DMS 273 treated with DMSO at 0.1 percent for 48 hours (cell line): ENCODE measurements at places on chromosomes 6 and 20.

GRCh38 chr6:143970456-143971218, 37.4 kb downstream of the PLAGL1 start:
- DNase-seq: no peak

- DNase-seq: no peak
Observed at GRCh38 chr6:103456652-103457051, 1403.1 kb downstream of the HACE1 start.

DNA sequence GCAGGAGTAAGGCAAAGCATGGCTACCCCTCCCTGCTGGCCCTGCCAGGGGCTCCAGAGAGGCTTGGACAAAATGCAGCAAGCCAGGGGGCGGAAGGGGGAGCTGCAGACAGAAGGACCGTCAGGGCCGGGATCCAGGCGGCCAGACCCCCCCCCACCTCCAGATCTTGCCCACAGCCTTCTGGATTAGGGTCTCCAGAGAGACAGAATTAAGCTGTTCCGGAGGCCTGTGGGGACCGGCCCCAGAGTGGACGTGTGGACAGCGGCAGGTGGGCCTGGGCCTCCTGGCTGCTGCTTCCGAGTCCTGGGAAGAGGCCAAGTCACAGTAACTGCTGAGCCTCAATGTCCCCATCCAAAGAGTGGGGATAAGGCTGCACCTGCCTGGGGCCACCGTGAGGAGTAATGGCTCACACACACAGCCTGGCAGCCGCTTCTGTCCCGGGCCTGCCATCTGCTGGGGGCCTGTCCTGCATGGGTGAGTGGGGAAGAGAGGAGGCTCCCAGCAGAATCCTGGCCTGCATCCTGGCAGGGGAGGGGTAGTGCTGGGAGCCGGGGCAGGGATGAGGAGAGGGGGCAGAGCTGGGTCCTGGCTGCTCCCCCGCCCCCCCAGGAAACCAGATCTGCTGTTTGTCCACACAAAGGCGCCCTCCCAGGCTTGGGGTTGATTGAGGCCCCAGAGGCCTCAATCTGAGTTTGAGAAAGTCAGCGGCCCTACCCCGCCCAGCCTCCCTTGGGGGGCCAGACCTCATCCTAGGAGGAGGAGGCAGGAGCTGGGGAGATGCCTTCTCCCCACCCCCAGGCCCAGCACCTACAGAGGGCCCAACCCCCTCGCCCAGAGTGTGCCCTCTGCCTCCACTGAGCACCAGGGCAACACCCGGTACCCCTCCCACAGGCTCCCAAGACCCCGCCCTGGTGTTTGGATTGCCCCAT, 3.9 kb downstream of the LAMA5 start:
- peak; percentile 53 for DNase-seq

DNA sequence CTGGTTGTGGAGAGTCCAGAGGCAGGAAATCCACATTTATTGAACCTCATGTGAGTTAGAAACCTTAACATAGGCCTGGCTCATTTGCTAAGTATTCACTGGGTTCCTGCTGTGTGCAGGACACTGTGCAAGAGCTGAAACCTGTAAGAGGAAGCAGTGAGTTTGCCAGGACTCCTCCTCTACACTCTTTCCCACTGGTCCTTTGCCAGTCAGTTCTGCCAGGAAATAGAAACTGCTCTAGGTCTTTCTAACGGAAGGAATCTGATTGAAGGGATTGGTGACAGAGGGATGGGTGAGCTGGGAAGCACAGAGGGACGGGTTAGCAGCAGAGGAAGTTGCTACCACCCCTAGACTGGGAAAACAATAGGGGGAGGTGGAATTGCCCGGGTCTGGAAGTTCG, 234.2 kb upstream of the ECI2 start:
- no peak for DNase-seq

DNA sequence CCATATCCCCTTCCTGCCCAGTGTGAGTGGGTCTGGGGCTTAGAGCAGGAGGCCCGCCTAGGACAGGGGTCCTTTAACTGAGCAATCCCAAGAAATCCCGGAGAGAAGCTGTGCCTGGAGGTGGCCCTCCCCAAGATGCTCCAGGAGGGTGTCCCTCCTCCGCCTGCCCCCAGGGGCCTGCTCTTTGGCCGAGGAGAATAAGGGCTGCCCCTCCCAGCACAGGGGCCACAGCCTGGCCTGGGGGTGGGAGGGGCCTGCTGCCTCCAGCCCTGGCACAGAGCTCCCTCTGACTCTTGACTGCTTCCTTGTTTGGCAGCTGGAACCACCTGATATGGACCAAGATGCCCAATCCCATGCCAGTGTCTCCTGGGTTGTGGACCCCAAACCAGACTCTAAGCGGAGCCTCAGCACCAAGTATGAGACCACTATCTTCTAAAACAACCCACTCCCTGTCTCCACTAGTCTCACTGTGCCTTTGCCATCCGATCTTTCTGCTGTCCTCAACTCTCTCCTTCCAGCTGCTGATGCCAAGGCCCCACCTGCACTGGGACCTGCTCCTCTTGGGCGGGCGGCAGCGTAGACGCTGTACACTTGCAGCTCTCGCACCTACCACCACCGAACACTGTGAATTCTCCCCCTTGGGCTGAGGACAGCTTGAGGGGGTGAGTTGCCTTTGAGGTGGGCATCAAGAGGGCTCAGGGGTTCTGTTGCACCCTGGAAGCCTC, 54.3 kb downstream of the TCP11 start:
- DNase-seq: no peak

- DNase-seq: no peak
Observed at GRCh38 chr20:48846516-48847492, 19.0 kb upstream of the PREX1 start.

GRCh38 chr6:81158956-81159355, 593.5 kb downstream of the TENT5A start:
- DNase-seq: no peak

DNA sequence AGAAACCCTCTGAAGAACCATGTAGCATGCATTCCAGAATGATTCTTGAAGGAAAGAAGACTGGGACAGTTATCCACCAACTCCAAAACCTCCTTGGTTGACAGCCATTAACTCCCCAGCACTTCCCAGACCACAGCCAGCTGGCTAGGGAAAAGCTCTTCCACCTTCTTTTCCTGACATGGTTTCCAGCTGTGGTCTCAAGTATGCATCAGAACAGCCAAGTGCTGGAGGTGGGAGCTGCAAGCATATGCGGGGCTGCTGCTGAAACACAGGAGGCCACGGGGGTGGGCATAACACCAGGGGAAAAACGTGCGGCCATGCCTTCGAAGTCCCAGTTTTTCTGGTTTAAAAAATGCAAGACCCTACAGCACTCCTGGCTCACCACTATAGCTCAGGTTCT, 108.0 kb upstream of the FAM184A start:
- DNase-seq: no peak

DNA sequence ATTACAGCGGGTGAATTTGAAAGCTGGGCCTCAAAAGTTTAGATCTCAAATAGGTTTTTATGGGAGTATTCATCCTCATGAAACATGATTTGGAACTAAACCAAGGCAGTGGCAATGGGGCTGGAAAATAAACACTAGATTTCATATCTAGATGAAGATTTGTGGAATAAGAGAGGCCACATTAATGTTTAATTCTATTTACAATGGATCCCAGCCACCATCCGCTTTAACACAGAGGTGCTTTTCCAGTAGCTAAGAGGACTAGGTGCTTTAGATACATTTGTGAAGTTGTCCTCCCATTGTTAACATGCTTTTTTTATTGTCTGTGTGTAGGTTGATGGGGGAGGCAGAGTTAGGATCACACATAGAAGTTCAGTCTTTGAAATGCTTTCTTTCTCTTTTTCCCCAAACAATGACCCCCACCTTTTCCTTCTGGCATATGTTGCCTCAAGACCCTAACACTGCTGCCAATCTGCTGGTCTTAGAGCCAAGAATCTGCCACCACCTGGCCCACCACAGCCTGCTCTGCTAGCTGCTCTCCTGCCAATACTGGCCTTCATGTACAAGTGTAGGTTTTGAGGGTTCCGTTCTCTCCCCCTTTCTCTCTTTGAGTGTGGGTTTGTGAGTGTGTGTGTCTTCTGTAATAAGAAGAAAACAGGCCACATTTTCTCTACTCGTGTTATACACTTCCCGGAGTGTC, 27.8 kb upstream of the GFRAL start:
- peak; percentile 14 for DNase-seq

DNA sequence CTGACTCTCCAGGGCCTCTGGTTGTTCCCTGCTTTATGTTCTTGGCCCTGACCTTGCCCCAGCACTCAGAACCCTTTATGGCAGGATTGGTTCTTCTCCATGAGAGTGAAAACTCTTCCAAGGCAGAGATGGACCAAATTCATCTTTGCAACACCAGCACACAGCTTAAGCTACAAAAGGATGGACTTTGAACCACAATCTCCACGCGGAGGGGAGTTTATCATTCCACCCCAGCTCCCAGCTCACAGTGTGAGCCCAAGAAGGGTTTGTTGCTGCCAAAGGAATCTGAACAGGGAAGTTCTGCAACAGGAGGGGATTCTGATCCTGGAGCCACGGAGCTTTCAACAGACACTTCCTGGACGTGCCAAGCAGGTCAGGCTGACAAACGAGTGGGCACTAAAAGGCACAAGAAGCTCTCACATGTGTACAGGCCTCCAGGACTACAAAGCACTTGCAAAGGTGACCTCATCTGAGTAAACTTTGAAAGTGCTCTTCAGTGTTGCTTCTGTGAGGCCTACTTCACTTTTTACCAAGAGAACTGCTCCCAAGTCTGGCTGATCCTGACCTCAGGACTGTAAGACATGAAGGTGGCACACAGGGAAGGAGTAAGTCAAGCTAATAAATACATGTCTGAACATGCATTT, 8.9 kb downstream of the FITM2 start:
- no peak for DNase-seq

- no peak for DNase-seq
Observed at GRCh38 chr6:158413814-158414565, 101.7 kb downstream of the TULP4 start.

- no peak for DNase-seq
Observed at GRCh38 chr6:159837511-159837910, 37.4 kb downstream of the PNLDC1 start.

- no peak for DNase-seq
Observed at GRCh38 chr6:10676403-10676802, 18.0 kb downstream of the C6orf52 start.

- no peak for DNase-seq
Observed at GRCh38 chr20:61535091-61535490, 283.0 kb downstream of the CDH4 start.

GRCh38 chr20:47315339-47316056, 41.0 kb downstream of the ZMYND8 start:
- DNase-seq: no peak

DNA sequence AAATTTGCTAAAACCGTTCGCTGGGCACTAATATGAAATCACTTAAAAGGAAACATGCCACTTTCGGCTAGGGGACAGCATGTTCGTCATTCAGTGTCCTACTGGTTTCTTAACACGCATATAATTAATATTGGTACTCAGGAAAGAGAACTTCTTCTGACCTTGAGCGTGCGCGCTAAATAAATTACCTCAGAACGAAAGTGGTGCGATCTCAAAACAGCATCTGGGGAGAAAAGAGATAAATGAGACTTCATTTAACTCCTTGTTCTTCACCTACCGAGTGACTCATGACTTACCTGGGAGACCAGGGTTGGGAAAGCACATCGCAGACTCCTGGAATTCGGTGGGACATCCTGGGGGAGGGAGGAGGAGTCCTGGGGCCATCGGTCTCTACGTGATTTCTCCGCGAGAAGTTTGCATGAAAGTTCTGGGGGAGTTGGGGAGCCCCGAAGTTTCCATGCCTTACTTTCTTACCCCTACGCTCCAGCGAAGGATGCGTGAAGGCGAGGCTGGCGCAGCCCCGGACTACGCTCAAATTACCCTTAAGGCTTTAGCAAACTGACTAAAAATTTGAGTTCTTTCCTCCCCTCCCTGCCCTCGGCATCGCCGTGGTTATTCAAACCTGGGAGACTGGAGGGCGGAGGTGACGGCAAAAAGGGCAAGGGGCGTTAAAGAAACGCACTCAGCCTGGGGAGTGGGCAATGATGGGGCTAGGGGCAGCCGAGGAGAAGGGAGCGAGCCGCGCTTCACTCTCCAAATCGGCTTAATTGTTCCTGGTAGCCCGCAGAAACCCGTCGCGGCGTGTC, 1.1 kb upstream of the BEND6 start:
- no peak for DNase-seq

DNA sequence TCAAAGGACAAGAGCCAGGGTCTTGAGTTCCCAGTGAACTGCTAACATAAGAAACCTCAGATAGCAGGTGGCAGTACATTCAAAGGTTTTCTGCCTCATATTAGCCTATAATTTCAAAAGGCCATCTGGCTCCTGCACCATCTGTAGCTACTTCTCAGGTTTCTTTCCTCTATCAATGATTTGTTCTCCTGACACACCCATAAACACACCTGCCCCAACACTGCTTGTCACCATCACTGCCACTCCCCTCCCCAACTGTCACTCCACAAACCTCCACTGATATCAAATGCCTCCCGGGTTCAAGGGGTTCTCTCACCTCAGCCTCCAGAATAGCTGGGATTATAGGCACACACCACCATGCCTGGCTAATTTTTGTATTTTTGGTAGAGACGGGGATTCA, 152.7 kb upstream of the SLC22A16 start:
- DNase-seq: peak; percentile 83

GRCh38 chr20:64119681-64120341, 12.4 kb upstream of the NPBWR2 start:
- no peak for DNase-seq
